Stimulated activated CD8-positive, alpha-beta memory T cell treated with anti-CD3 and anti-CD28 coated beads, Interleukin-7, amount 100 ng/mL, for 4 hours (primary cell): ENCODE measurements at places on chromosomes 11 and 22.

- DNase-seq: no peak
Observed at GRCh38 chr11:59164028-59164427, 7.9 kb upstream of the DTX4 start.

DNA sequence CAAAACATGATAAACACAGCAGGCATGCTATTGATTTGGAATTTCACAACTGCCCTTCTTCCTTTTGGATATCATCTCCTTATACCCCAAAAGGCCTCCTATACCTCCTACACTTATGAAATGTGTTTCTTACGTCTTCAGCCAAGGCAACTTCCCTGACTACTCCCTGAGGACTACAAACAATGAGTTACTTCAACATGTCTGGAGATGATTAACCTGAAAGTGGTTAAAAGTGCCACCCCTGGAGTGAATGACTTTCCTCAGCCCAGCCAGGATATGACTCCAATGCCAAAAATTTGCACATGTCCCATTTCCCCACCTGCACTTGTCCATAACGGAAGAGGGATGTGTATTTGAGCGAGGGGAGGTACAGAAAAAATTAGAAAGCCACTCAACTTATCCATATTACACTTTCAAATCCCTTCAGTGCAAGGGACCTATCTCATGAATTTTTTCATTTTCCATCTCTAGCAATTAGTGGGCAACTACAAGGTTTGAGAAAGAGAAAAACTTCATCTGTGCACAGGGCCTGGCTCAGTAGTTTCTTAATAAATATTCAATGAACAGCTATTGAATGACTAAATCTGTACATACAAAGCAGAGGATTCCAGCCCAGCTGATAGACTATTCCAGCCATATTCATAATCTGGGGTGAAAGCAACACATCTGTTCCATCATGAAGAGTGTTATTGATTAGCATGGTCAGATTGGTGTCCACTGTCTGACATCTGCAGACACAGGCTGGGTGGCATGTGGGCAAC, 36.8 kb downstream of the KIRREL3 start:
- DNase-seq: no peak

DNA sequence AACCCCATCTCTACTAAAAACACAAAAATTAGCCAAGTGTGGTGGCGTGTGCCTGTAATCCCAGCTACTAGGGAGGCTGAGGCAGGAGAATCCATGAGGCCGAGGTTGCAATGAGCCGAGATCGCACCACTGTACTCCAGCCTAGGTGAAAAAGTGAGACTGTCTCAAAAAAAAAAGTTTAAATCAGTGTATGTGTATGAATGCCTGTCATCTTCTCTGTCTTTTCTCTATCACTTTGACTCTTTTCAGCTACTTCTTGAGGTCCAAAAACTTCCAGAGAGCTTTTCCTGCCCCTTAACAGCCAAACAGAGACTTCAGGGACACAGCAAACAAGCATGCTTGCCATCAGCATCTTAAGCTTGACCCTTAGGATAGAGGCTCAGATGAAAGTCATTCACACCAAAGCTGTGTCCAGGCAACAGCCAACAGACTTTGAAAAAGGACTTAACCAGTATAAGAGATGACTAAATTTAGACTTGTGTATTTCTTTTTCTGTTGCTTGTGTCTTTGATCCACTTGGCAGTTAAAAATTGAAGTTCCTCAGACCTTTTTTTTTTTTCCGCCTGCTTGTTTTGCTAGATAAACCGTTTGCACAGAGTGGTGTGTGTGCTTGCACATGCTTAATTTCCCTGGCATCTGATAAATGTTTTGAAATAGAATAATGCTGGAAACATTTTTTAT, 151.9 kb downstream of the DBX1 start:
- DNase-seq: no peak

DNA sequence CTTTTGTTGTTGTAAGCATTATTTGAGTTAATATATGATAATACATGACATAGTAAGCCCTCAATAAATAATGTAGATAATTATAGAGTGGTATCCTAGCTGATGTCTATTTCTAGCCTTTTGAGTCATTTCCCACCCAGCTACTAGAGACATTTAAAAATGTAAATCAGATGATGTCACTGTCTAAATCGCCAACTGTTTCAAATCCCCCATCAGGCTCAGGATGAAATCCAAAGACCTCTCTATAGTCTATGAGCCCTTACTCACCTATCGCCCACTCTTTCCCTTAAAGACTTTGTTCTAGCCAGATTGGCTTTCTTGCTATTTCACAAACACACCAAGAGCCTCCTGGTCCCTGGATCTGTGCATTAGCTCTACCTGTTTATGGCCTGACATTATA, 135.4 kb upstream of the PLET1 start:
- no peak for DNase-seq

DNA sequence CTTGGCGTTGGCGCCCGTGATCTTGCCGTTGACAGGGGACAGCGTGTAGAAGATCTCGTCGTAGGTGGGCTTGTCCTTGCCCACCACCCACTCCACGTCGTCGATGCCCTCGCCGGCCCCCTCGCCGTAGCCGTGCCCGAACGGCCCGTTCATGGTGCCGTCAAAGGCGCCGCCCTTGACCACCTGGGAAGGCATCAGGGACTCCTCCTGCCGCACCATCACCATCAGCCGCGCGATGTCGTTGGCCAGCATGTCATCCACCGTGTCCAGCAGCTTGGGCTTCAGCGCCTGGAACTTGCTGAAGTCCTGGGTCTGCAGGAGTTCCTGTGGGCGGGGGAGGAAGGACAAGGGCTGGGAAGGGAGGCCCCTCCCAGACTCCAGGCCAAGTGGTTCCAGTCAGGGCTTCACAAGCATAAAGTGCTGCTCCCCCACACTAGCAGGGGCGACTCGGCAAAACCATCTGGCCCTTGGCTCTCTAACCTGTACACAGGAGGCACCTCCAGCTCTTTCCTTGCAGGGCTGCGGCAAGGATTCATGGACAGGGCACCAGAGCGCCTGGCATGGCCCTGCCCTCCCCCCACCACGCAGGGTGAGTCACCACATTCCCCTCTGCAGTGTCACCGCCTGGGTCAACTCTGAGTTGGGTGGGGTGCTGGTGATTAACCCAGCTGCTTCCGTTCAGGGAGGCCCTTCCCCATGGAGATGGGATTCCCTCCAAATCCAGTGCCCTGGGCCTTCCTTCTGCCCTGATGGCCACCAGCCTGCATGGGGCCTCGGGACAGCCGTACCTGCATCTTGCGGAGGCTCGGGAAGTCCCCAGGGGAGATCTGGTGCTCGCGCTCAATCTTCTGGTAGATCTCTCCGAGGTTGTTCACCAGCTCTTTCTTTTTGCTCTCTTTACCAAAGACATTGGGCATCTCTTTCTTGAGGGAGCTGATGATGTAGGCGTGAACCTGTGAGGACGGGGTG, 10.4 kb upstream of the CDC42BPG start:
- DNase-seq: peak; percentile 59

GRCh38 chr11:66880496-66881450, 23.9 kb downstream of the LRFN4 start:
- no peak for DNase-seq

DNA sequence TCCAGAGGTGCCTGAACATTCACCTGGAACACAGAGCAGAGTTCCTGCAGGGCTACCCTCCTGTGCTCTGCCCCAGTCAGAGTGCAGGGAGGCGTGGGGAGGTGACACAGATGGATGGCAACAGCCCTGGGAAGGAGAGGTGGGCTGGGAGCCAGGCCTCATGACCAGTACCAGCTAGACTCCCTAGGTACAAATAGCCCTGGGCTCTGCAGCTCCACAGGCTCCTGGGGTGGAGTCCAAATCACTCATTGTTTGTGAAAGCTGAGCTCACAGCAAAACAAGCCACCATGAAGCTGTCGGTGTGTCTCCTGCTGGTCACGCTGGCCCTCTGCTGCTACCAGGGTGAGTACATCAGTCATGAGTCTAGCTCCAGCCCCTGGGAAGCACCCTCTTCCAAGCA, at the start of gene SCGB1D2:
SCGB1D2 (plus strand) TSS at position 219 of the 400 bp plus-strand sequence; CDS start at position 288, 69 bp downstream.
- DNase-seq: no peak

- no peak for DNase-seq
Observed at GRCh38 chr11:91906871-91907624, 317.6 kb upstream of the FAT3 start.

- no peak for DNase-seq
Observed at GRCh38 chr22:19713245-19713644, 1.1 kb upstream of the SEPTIN5 start.

DNA sequence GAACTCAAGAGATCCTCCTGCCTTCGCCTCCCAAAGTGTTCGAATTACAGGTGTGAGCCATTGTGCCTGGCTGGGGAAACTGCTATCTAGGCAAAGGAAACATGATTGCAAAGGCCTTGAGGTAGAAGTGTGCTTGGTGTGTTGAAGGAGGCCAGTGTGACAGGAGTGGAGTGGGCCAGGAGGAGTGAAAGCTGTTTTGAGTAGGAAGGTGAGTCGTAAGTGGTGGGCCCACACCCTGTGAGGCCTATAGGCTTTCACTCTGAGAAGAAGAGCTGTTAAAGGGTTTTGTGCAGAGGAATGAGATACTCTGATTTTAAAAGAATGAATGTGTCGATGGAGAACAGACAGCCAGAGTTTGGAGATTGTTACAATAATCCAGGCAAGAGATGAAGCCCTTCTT, 43.4 kb downstream of the WEE1 start:
- no peak for DNase-seq

DNA sequence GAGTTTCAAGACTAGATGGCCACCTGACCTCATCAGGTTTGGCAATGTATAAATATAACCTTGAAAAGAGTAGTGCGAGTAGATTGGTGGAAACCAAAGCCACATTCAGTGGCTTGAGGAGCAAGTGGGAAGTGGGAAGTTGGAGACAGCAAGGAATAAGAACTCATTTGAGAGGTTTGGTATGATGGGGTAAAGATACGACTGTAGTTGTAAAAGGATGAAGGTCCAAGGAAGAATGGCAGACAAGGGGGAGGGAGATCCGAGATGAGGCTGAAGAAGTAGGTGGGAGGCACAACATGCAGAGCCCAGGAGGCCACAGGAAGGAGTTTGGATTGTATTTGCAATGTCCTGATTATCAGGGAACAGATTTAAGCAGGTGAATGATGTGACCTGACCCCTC, 20.8 kb downstream of the RASSF10 start:
- DNase-seq: no peak

DNA sequence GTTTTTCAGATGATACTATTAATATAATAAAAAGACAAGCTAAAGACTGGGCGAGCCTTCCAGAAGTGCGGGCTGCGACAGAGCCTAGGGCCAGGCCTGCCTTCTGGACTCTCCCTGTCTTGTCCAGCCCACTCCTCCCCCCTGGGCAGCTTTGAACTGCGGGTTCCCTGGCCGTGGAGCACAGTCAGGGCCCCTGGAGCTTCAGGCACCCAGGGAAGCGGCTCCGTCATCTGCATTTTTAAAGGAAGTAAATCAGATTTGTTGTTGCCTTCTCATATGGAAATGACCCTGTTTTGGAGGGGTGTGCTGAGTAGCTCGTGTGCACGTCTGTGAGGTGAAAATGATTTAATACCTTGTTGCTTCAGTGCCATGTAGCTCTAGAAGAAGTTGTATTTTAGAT, 265.3 kb downstream of the TBC1D22A start:
- no peak for DNase-seq

GRCh38 chr11:69657456-69657910, 16.5 kb downstream of the CCND1 start:
- DNase-seq: no peak

GRCh38 chr11:128905345-128906184, 14.4 kb downstream of the KCNJ5 start:
- DNase-seq: no peak

- DNase-seq: no peak
Observed at GRCh38 chr11:65383778-65384177, 1.3 kb upstream of the SLC25A45 start.

- no peak for DNase-seq
Observed at GRCh38 chr11:61635304-61635703, 44.9 kb upstream of the DAGLA start.

- DNase-seq: peak; percentile 68
Observed at GRCh38 chr22:50531546-50531961, 1.7 kb upstream of the TYMP start.

GRCh38 chr22:35431483-35432227, 31.7 kb downstream of the MCM5 start:
- no peak for DNase-seq

DNA sequence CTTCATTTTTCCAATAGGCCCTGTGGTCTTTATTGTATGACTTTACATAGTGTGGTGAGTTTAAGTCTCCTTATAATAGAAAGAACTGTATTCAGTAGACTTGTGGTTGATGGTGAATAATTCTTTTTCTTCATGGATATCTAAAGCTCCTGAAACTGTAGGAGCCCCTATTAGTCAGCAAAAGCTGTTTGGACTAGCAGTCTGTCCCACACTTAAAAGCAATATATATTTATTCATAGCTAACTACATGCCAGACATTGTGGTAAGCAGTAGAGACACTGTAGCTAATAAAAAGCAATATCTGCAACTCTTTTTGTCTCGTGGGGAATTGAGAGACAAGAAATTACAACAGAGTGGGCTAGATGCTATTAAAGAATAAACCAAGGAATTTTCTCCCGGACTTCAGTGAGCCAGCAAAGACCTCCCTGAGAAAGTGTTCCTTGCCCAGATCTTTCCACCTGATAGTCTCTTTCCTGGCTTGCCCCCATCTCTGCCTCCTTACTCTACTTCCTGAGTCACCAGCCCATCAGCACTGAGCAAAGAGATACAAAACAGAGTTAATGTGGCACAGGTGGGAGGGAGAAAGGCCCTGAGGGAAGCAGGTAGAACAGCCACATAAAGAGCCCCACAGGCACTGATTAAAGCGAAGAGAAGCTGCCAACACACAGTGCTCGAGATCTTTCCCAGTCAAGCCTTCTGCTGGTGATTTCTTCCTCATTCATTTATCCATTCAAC, 1.4 kb upstream of the OR52W1 start:
- no peak for DNase-seq

DNA sequence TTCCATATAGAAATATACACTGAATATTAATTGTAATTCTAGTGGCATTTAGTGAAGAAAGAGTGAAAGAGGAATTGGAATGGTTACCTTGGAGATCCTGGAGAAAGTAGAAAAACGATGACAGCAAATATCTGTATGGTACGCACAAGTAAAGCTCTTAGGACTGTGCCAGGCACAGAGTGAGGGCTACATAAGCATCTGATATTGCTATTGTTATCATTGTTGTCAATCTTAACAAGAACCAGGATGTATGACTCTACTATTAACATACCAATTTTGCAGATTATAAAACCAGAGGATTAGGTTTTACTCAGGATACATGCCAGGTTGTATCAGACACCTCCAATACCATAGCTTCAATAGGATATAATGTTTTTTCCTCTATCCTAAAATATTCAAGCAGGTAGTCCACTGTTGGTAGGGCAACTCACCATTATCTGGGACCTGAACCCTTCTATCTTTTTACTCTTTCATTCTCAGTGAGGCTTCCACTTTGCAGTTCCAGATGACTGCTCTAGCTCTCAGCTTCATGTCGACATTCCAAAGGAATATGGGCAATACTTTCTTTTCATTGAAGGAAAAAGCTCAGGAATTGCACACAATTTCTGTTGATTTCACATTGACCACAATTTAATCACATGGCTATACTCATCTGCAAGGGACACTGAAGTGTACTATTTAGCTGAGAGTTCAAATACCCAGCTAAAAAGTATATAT, 73.2 kb downstream of the RAB38 start:
- no peak for DNase-seq

DNA sequence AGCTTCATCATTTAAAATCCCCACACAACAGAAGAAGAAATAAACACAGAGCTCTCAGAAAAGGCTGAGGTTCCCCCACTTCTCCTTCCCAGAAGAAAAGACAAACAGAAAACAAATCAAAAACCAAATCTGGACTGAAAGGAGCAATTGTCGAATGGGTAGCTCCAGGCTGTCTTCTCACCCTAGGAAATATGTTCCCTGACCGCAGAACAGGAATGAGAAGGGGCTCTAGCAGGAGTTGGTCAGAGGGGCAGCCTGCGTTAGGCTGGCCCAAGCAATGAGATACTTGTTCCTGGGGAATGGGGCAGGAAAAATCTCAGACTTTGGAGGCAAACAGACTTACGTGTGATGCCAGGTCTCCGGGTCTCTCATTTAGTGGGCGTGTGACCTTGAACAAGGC, 562.6 kb upstream of the CADM1 start:
- no peak for DNase-seq
